ENCODE measurements at places on chromosomes 6 and 20.
A peak's percentile ranks its signal among the peaks of the same experiment; 100 is the strongest.

- DNase-seq, result no peak
Observed at GRCh38 chr6:37889051-37889450, 69.5 kb downstream of the ZFAND3 start.

GRCh38 chr20:23131766-23132165 lies 45.6 kb upstream of the CD93 start:
- DNase-seq, result no peak

- DNase-seq, result no peak
Observed at GRCh38 chr20:53016071-53016470, 43.9 kb downstream of the TSHZ2 start.

DNA sequence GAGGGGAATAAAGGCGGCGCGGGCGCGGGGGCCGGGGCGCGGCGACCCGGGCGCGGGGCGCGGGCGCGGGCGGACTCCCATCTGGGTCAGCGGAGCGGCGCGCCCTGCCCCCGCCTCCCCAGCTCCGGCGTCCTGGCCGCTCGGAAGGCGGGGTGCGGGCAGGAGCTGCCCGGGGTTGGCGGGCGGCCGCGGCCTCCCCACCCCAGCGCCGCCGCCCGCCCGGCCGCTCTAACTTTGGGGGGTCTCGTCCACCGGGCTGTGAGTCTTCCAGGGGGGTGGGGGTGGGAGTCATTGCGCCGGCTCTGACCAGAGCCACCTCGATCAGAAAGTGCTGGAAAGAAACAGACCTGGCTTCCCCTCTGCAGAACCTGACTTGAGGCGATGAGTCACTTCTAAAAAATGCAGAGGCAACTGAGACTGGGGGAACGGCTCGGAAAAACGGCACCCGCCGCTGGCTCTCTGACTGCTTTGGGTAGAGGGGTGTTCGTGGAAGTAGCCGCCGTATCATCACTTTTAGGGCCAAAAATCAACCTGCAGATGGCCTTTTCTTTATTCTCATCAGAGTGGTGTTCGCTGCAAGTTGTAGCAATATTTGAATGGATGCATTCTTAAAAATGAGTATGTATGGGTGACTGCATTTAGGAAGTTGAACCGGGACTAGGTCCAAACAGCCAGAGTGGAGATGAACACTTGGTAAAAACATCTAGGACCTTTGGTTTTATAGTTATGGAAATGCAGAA lies 667 bp downstream of the CAP2 start:
- no peak for DNase-seq

GRCh38 chr6:170522565-170523183 lies 30.4 kb downstream of the PSMB1 start:
- DNase-seq, result no peak

GRCh38 chr6:22466665-22467245 lies 102.6 kb upstream of the HDGFL1 start:
- no peak for DNase-seq

- DNase-seq, result no peak
Observed at GRCh38 chr6:110537208-110538123, 61.1 kb upstream of the SLC22A16 start.

GRCh38 chr6:143482593-143482992 lies 28.9 kb downstream of the FUCA2 start:
- DNase-seq, result no peak

DNA sequence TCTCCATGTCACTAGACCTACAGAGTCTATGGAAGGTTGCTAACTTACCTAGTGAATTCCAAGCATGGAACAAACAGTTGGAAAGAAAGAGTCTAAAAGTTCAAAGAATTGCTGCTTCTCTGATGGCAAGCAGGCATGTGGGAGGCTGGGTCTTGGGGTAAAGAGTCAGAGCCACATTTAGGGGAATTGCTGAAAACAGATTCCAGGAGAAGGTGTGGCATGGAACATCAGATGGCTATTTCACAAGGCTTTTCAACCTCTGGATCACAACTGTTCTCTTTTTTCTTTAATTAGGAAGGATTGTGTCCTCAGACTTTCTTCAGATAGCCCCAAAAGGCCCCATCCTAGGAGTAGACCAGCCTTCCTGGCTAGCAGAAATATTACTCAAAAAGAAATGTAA lies 601.5 kb downstream of the MAFB start:
- DNase-seq, result no peak

GRCh38 chr6:166747644-166748595 lies 120.9 kb upstream of the RPS6KA2 start:
- DNase-seq, result no peak

- no peak for DNase-seq
Observed at GRCh38 chr6:31663961-31664789, 622 bp downstream of the GPANK1 start.

- DNase-seq, result no peak
Observed at GRCh38 chr6:129679758-129680157, 30.2 kb downstream of the ARHGAP18 start.

GRCh38 chr6:106098383-106099234 lies 12.5 kb downstream of the PRDM1 start:
- DNase-seq, result peak; percentile 70

GRCh38 chr6:25263657-25264056 lies 15.5 kb upstream of the CARMIL1 start:
- DNase-seq, result no peak

DNA sequence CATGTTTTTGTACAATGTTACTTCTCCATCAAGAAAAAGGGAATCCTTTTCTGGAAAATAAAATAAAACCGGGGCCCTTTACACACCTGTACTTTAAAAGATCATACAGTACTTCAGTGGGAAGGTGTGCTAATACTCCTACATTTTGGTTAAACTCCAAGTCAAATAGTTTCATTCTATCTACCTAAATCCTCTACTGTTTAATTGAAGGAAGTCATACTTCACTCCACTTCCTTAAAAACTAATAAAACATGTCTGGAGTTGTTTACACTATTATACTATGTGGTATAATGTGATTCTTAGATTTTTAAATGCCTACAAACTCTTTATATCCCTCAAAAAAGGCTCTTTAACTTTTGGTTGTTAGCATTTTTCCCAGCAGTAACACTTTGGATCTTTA lies 18.6 kb upstream of the HBS1L start:
- DNase-seq, result no peak

DNA sequence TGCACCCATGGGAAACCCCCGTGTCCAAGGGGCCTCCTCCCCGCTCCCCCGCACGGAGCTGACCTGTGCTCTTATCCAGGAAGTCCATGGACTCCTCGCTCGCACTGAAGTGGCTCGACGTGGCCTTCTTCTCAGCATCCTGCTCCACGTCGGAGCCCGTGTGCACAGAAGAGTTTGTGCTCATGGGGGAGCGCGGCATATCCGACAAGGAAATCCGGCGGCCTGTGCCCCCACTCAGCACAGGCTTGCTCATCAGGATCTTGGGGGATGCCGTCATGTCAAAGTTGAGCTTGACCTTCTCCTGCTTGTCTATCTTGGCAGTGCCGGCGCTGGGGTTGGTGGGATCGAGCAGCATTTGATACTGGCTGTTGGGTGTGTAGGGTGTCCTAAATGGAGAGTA lies 80.2 kb downstream of the ZMYND8 start:
- no peak for DNase-seq

GRCh38 chr6:113953346-113953745 lies 17.6 kb downstream of the HDAC2 start:
- no peak for DNase-seq

- DNase-seq, result no peak
Observed at GRCh38 chr6:22784601-22785410, 215.4 kb downstream of the HDGFL1 start.

DNA sequence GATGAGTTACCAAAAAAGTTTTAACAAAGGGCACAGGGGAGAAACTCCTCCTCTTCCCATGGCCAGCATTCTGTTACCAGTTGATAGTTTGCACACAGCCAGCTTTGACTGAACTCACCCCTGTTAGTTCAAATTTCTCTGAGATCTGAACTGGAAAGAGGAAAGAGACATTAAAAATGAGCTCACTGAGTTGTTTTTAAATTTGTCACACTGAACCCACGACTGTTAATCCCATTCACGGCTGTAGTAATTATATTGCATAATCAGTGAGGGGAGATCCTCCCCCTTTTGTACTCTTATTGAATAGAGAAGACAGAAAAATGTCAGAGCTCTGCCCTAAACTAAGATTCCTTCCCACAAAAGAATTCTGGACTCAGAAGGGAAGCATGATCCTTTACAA lies 17.5 kb upstream of the DSP start:
- DNase-seq, result no peak

- DNase-seq, result no peak
Observed at GRCh38 chr6:101740631-101741030, 347.1 kb downstream of the GRIK2 start.

DNA sequence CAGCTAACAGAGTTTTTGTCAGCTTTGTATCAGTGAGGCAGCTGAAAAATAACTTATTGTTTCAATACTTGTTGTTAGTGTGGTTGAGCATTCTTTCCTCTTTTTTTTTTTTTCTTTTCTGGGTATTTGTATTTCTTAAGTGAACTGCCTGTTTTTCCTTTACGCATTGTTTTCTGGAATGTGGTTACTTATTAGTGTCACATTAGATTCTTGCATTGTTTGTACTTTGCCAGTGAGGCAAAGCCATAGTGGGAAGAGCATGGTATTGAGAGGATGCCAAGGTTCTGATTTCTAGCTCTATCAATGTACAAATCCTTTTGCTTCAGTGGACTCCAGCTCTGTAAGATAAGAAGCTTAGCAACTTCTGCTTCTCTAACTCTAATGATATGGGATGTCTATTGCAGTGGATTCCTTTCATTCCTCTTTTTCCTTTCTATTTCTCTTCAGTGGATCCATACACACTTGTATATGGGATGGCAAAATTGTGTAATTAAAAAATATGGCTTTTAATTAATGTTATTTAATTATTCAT lies 3.9 kb downstream of the CDKAL1 start:
- DNase-seq, result no peak

GRCh38 chr20:31440012-31440659 lies at the start of gene DEFB123:
Gene DEFB123, plus strand, starts transcription at chr20:31440632. Its CDS starts 67 bp downstream, at chr20:31440699.
- DNase-seq, result no peak

- no peak for DNase-seq
Observed at GRCh38 chr6:167219967-167220512, 62.3 kb upstream of the GPR31 start.

DNA sequence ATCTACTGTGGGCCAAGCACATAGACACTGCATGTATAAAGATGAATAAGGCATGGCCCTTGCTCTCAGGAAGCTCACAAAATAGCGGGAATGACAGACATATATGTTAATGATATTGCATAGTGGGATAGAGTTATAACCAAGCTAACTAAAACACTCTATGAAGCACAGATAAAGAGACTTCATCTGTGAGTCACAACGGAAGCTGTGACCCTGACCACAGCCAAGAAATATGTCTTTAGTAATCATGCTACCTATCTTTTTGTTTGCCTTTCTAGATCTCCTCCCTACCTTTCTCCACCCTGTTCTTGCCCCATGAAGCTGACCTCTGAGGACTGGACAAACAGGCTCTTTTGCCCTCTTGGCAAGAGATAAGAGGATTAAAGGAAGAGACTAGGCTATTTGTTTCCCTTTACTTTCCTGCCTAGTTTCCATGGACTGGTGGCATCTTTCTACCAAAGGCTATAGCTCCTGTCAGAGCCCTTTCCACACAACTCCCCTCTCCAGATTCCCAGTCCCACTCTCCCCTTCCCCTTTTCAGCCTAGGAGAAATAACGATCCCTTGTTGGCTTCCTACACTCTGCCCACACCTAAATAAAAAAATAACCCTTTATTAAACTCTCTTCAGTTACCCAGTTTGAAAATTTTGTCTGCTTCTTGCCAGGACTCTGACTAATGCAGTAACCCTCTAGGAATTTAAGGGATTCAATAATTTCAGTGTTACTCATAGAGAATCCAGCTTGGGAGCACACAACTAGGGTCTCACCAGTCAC lies 504.9 kb upstream of the MARCKS start:
- DNase-seq, result no peak

- DNase-seq, result no peak
Observed at GRCh38 chr6:167828325-167828956, 1.7 kb downstream of the AFDN start.
